ENCODE measurements at places on chromosomes 4 and X.

DNA sequence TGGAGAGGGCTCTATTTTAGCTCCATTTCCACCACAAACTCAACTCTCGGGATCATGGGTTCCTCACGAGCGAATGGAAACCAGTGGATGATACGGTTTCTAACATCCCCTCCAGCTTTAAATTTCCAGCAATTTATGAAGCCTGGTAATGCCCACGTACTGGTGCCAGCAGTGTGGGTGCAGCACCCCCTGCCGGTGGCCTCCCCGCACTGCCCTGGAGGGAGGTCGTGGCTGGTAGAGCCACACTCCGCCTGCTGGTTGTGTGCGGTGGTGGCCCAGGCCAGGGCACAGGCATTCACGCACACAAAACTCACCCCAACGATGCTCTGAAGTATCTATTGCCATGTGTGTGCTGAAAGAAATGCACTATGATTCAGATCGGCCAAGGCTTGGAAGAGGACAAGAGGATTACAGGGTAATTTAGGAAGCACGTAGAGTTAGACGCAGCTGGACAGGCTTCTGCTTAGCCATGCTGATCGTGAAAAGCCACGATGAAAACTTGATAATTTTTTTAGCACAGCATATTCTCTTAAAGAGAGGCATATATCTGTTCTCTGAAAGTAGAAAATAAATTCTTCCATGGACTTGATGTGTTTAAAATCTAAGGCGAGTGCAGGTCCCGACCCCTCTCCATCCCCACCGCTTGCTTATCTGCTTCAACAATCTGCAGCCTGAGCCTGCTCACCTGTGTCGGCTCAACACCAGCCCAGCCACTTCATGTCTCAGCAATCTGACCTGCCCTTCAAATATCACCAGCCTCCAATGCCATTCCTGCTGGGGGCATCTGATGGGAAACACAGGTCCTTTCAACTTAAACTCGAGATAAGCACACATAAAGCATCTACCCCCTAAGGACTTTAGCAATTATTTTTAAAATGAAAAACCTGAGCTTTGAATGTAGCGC lies 59.1 kb downstream of the SCD5 start:
- peak; percentile 83 for DNase-seq

DNA sequence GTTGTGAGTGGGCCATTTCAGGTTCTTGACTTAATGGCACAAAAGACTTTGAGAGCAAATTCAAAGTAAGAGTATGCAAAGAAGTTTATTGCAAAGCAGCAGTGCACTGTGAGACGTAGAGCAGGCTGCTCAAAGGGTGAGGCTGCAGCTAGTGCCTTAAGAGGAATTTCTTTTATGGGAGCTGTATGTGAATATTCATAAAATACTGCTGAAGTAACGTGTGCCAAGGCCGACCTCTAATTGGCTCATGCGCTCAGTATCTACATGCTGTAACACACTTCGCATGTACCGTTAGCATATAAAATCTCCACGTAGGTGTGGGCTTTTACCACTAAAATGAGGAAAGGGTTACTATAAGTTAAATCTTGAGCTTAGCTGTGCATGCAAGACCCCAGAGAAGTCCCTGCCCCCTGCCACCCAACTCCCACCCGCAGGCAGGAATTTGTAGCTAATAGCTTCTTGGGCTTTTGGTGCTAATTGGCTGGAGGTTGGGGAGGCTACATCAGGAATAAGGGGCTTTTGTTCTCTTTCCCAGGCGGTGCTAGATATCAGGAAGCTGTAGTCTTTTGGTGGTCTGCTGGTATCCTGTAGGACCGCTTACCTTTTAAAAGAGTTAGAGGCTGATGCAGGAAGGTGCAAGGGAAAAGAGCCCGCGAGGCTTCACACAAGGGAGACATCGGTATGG lies 47.6 kb downstream of the FSTL5 start:
- no peak for DNase-seq

GRCh38 chr4:24853142-24853541 lies 57.8 kb downstream of the SOD3 start:
- no peak for DNase-seq

- DNase-seq, result no peak
Measured at GRCh38 chr4:89837993-89838390, 1.0 kb upstream of the SNCA start.

- DNase-seq, result no peak
Measured at GRCh38 chr4:41125558-41126311, 88.6 kb downstream of the APBB2 start.

DNA sequence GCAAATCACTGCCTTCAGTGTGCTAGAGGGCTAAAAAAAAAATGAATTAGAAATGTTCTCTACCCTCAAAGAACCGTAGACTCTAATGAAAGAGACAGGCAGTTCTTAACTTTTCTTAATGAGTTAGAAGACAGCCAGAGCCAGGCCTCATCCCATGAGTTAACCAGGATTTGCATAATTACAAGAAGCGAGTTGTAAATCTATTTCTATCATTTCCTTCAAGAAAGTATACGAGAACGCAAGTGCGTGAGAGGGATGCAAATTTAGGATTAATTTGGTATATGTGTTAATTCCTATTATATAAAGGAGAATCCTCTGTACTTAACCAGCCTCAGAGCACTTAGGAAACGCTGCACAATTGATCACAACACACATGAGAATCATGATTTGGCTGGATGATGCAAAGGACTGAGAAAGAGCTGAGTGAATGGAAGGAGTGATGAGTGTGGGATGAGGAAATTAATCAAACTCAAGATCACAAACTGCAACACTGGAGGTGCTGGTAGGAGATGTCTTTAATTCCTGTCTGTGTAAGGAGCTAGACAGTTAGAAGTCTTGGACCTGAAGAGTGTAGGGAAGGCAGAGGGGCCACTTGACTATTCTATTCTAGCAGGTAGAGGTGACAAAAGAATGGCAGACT lies 157.2 kb downstream of the ATP10D start:
- DNase-seq, result no peak

GRCh38 chr4:182805321-182805720 lies 111.9 kb downstream of the DCTD start:
- DNase-seq, result no peak

- DNase-seq, result no peak
Measured at GRCh38 chr4:30385650-30386049, 334.5 kb upstream of the PCDH7 start.

DNA sequence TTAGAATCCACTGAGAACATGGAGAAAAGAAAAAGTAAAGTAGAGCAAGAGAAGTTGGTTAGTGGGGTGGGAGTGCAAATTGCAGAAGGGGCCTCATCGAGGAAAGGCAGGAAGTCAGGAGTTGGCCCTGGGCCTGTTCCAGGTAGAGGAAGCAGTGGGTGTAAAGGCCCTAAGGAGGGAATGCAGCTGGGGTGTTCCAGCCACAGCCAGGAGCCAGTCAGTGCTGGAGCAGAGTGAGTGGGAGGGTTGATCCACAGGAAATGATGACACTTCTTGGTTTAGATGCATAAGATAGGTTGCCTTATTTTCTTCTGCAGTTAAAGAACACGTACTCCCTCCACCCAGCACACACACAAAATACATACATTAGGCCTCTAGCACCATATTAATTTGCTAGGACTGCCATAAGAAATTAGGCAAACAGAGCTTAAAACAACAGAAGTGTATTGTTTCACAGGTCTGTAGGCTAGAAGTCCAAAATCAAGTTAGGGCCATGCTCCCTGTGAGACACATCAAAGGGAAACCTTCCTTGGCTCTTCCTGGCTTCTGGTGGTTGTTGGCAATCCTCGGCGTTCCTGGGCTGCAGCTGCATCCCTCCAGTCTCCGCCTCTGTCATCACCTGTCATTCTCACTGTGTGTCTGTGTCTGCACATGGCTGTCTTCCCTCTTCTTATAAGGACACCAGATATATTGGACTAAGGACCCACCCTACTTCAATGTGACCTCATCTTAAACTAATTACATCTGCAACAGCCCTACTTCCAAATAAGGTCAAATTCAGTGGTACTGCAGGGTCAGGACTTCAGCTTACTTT lies 205.9 kb downstream of the AASDH start:
- no peak for DNase-seq

DNA sequence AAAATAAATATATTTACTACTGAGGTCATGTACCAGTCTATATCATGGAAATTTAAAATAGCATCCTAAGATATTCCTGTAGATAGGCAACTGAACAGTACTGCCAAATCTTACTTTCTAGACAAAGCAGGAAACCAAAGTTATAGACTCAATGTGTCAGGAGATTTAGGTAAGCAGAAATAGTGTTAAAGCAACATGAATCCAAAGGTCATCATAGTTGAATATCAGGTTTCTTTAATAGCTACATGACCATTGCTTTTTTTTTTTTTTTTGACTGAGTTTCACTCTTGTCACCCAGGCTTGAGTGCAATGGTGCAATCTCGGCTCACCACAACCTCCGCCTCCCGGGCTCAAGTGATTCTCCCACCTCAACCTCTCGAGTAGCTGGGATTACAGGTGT lies 20.2 kb upstream of the ACSL4 start:
- no peak for DNase-seq

- DNase-seq, result no peak
Measured at GRCh38 chrX:29487714-29488113, 727.6 kb upstream of the MAGEB2 start.

GRCh38 chr4:165504184-165504583 lies 125.4 kb downstream of the CPE start:
- DNase-seq, result no peak

DNA sequence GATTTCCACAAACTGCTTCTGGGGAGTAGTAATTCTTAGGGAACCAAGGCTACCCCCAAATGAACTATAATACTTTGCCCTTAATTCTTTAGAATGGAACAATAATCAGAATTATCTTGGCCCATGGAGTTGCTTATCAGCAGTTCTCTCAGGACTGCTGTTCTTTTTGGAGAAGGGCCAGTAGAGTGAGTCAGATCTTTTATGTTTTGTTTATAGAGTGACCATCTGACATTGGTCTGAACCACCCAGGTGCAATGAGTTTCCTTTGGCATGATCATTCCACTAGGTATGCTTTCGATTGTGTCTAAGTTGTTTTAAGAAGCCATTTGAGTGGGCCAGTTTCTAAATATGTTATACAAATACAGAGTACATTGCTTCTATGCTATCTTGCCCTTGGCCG lies 31.8 kb downstream of the PRRG1 start:
- no peak for DNase-seq

GRCh38 chr4:52425751-52426326 lies 233.3 kb downstream of the USP46 start:
- no peak for DNase-seq

- peak; percentile 56 for DNase-seq
Measured at GRCh38 chr4:139175646-139176301, 1.2 kb downstream of the ELF2 start.

DNA sequence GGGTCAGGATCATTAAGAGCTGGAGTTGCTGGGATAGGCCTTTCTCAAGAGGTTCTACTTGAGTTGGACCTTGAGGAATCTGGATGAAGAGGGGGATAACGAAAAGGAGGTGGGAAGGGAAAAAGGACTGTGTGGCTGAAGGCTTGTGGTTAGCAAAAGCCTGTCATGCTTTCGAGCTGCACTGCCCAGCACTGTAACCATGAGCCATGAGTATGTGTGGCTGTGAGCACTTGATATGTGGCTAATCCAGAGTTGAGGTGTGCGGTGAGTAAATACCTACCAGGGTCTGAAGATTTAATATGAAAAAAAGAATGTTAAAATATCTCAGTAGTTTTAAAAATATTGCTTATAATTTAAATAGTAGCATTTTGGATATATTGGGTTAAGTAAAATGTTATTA lies 11.4 kb downstream of the TMEM165 start:
- DNase-seq, result no peak

DNA sequence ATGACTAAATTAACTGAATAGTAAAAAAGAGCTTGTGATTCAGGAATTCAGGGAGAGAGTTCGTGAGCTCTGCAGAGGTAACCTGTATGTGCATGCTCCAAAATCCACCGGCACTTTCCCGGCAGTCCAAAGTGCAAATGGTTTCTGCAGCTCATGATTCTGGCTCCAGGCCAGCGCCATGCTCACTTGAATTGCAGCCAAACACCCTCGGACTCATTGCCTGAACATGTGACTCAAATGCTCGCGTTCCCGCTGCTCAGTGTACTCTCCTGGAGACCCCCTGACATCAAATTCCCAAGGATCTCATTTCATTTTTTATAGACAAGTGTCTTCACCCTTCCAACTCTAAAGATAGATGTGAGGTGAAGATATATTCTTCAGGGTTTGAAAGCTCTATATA lies 44.1 kb upstream of the SH3RF1 start:
- no peak for DNase-seq

DNA sequence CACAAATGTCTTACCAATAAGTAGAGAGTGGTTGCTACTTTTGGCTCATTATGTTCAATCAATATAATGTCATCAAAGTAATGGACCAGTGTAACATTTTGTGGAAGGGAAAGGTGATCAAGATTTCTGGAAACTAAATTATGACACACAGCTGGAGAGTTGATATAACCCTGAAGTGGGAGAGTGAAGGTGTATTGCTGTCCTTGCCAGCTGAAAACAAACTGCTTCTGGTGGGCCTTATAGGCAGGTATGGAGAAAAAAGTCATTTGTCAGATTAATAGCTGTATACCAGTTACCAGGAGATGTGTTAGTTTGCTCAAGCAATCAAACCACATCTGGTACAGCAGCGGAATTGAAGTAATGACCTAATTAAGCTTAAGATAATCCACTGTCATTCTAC lies 17.3 kb upstream of the GUCY1B1 start:
- no peak for DNase-seq

- no peak for DNase-seq
Measured at GRCh38 chrX:48001260-48001659, 2.5 kb downstream of the ZNF182 start.

- peak; percentile 28 for DNase-seq
Measured at GRCh38 chrX:56793521-56794320, 64.7 kb downstream of the NBDY start.

GRCh38 chr4:164009435-164009834 lies 514.9 kb downstream of the TMA16 start:
- DNase-seq, result no peak

- no peak for DNase-seq
Measured at GRCh38 chr4:165222651-165222994, 15.3 kb downstream of the KLHL2 start.

DNA sequence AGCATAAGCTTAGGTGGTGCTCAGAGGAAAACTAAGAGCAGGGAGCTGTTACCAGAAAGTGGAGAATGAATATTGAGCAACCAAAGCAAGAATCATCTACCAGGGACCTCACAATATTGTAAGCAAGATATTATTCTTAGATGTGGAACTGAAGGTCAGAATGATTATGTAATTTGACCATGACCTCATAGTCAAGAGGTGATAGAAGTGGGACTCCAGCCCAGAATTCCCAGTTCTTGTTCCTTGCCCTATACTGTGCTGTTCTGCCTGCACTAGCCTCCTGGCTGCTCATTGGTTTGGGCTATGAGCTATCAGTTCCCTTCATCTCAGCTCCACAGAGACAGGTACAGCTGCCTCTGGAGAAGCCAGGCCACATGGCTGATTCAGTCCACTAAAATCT lies 229.4 kb downstream of the LDB2 start:
- DNase-seq, result no peak

- DNase-seq, result no peak
Measured at GRCh38 chr4:2898001-2898400, 54.4 kb downstream of the ADD1 start.

Data from activated T-cell treated with anti-CD3 and anti-CD28 coated beads, Interleukin-2, amount 50 U/mL, for 24 hours (primary cell).